Activated CD4-positive, alpha-beta T cell treated with anti-CD3 and anti-CD28 coated beads for 1 hour (primary cell): ENCODE measurements at places on chromosomes 1 and 21.
A peak's percentile ranks its signal among the peaks of the same experiment; 100 is the strongest.

DNA sequence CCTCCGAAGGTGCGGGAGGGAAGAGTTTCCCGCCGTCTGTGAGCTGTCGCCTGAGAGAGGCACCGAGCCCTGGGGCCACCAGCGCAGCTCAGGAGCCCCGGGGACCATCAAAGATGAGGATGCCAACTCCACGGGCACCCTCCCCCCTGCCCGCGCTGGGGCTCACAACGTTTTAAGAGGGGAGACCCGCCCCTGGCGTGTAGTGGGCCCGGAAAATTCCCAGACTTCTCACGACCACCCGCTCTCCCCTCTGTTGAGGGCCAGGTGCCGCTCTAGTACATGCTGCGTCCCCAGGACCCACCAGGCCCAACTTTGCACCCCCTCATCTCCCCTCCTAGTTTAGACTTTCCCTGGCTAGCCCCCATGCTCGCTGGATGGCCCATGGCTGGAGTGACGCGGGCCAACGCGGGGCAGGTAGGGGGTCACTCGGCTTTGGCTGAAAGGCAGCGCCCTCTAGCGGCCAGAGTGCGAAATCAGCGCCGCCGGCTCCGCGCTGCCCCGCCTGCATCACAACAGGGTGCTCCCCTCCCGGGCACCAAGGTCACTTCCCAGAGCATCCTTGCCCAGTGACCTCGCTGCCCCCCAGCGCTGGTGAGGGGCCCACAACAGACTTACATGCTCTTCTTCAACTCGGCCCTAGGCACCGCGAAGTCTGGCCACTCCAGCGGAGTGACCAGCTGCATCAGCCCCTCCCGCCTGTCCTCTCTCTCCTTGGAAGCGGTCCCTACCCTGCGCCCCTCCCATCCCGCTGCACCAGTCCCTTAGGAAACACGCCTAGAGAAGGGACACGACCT is 1.8 kb downstream of the CD160 start:
- peak; percentile 52 for DNase-seq

GRCh38 chr1:11434501-11434900 is 44.5 kb upstream of the DISP3 start:
- no peak for DNase-seq

- no peak for DNase-seq
Observed at GRCh38 chr1:42469727-42470126, 6.6 kb downstream of the CCDC30 start.

- DNase-seq: no peak
Observed at GRCh38 chr1:210800756-210801155, 333.2 kb downstream of the KCNH1 start.
